ENCODE measurements at places on chromosomes 2 and 18.

DNA sequence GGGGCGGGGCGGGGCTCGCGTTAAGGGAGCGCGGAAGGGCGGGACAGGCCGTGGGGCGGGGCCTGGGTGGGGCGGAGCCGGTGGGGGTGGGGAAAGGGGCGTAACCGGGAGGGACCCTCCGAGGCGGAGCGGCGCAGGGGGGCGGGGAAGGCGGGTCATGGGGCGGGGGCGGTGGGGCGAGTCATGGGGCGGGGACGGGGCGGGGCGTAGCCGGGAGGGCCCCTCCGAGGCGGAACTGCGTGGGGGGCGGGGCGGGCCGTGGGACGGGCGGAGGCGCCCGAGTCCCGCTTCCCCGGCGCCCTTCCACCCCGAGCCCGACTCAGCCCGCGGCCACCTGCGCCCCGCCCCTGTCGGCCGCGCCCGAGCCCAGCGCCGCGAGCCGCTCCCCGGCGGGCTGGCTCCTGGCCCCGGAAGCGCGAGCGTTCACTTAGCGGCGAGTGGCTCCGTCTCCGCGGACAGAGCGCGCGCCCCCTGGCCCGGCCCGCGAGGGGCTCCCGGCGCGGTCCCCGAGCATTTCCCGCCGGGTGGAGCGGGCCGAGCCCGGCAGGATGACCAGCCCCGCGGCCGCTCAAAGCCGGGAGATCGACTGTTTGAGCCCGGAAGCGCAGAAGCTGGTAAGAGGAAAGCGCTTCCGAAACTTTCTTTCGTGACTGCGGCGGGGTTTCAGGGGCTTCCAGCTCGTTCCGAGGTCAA lies 64.7 kb downstream of the LRRFIP1 start:
- DNase-seq = no peak

GRCh38 chr2:64565949-64566710 lies 42.0 kb downstream of the AFTPH start:
- DNase-seq = no peak

- DNase-seq = no peak
Observed at GRCh38 chr2:186891185-186891621, 42.2 kb upstream of the ZSWIM2 start.

- DNase-seq = no peak
Observed at GRCh38 chr18:55265984-55266383, 306.7 kb upstream of the CCDC68 start.

- peak; percentile 37 for DNase-seq
Observed at GRCh38 chr18:37662099-37662498, 96.5 kb upstream of the CELF4 start.

- no peak for DNase-seq
Observed at GRCh38 chr2:107362993-107363392, 463.7 kb upstream of the RGPD4 start.

GRCh38 chr2:126329173-126329572 lies 326.8 kb upstream of the GYPC start:
- no peak for DNase-seq

- DNase-seq = no peak
Observed at GRCh38 chr18:11985586-11985985, 4.3 kb downstream of the IMPA2 start.

- DNase-seq = no peak
Observed at GRCh38 chr2:104793966-104794365, 59.9 kb upstream of the POU3F3 start.

GRCh38 chr18:26424428-26425147 lies 123.8 kb downstream of the KCTD1 start:
- DNase-seq = no peak

DNA sequence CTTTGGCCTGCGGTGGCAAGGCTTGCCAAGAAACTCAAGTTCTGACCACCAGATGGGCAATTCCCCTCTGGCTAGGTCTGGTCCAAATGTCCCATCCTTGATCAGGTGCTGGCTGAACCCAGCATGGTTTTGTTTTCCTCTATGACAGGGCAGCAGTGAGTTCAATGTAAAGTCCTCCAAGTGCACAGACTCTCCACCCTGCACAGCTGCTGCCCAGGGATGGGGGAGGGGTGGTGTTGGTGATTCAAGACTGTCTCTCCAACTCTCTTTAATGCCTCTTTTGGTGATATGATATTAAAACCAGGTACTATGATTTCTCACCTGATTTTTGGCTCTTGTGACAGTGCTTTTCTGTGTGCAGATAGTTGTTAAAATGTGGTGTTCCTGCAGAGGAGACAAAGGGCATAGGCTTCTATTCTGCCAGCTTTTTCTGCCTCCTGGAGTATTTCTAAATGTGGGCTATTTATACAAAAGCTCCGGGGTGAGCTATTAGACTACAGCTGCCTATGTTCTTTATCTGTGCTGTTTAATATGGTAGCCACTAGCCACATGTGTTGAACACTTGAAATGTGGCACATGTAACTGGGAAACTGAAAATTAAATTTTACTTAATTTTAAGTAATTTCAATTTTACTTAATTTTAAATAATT lies 64.0 kb upstream of the STK39 start:
- DNase-seq = no peak

- no peak for DNase-seq
Observed at GRCh38 chr2:220847589-220847988, 724.5 kb downstream of the EPHA4 start.

DNA sequence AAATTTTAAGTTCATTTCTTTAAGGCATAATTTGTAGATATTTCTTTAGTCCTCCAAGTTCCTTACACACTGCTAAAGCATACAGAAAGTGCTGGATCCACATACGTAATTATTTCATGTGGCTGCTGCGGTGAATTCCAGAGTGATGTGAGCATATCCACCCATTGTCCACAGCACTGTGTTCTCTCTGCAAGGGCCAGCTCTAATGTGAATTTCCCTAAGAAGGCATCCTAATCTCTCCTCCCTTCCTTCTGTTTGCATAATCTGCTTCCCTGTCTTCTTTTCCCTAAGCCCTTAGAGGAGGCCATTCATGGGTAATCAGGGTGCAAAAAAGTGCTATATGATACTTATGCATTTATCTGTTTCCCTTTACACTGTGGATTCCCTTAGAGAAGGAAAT lies 57.2 kb downstream of the COBLL1 start:
- no peak for DNase-seq

GRCh38 chr2:227684258-227684657 lies 17.7 kb downstream of the SCYGR5 start:
- no peak for DNase-seq

DNA sequence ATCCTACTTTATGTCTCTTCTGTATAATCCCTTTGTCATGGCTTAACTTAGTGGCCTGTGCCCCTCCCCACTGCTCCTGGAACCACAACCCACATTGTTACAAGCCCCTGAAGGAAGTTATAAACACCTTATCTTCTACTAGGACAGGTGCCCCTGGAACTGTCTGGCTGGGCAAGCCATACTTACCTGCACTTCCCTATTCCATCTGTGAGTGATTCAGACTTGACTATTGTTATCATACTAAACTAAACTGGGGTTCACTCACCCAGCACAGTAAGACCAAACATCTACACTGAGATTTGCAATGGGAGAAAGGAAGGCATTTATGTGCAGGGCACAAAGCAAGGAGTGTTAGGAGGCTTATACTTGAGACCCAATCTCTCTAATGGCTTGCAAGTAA lies 3.7 kb upstream of the UGT1A6 start:
- DNase-seq = no peak

- DNase-seq = no peak
Observed at GRCh38 chr2:149690825-149691224, 103.2 kb upstream of the MMADHC start.

GRCh38 chr18:32583431-32583830 lies 112.7 kb upstream of the GAREM1 start:
- no peak for DNase-seq

- no peak for DNase-seq
Observed at GRCh38 chr18:49876536-49876935, 63.2 kb upstream of the ACAA2 start.

- no peak for DNase-seq
Observed at GRCh38 chr2:240373289-240373885, 62.1 kb upstream of the GPC1 start.

DNA sequence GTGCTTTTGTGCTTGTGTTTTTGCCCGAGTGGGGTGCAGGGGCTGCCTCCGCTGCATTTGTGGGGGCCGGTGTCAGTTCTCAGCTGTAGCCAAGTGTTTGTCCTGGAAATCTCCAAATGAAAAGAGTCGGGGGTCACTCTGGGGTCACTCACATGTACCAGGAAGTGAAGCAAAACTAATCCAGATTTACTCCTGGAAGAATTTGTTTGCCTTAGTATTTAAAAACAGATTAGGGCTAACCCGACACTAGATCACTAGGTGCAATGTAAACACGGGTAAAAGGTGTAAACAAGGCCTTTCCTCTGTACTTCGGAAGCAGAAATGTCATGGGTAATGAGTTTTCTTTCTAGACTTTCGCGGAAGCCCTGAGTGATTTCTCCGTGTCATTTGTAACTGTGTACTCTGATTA lies 50.3 kb downstream of the GBX2 start:
- no peak for DNase-seq

- no peak for DNase-seq
Observed at GRCh38 chr2:70484086-70484485, 69.5 kb downstream of the TGFA start.

DNA sequence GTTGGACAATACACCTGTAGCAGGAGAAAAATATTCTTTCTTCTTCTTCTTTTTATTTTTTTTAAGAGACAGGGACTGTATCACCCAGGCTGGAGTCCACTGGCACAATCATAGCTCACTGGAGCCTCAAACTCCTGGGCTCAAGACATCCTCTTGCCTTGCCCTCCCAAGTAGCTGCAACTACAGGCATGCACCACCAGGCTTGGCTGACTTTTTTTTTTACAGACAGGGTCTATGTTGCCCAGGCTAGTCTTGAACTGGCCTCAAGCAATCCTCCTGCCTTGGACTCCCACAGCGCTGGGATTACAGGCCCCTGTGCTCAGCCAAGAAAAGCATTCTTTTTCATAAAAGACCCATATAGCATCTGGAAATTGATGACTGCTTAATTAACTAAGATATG lies 17.1 kb upstream of the ARHGAP28 start:
- DNase-seq = no peak
